ENCODE measurements at places on chromosomes 7 and 10. TPM values are rescaled to one million over a fixed set of nuclear protein-coding genes. Genes with fewer than 3 reads are reported as not detected.

DNA sequence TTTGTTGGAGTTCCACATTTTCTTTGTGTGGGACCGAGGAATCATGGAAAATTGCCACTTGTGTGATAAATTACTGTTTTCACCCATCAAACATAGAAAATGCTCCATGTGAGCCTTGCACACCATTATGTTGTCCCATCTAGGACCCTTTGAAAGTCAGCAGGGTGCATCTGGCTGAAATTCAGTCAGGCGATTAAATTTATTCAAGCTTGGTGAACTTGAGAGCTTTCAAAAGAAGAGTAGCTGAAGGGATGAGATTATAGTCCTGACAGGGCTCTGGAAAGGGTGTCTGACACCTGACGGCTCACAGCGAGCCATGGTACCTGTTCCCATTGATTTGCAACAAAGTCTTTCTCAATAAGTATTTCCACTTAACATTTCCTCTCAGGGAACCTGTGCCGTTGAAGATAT lies 399.7 kb upstream of the ETV1 start:
- DNase-seq = no peak

The NKX1-2 gene
- total RNA-seq = not detected

- peak; percentile 80 for DNase-seq
Measured at GRCh38 chr7:151592868-151593486, 73.3 kb upstream of the RHEB start.

- DNase-seq = no peak
Measured at GRCh38 chr7:98341106-98341505, 59.6 kb downstream of the BRI3 start.

The WNT8B gene
- not detected for total RNA-seq

The UCN3 gene
- total RNA-seq = not detected

DNA sequence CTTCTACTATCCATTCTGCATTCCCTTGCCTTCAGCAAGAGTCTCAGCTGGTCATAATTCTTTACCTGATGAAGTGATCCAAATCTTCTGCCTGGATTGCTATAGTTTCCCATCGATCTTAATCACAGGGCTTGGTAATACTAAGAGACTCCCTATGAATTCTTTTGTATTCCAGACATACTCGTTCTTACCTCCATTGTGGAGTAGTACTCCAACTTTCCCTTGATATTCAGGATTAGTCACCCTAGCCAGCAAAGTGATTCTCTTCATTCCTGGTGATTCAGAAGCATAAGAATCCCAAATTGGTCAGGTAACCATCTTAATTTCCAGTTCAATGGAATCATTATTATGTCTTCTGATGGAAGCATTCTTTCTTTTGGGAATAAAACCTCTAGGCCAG lies 96.7 kb downstream of the TWIST1 start:
- DNase-seq = no peak

The EGFR gene
- total RNA-seq = 52.7 TPM

The GNAT3 gene
- not detected for total RNA-seq

DNA sequence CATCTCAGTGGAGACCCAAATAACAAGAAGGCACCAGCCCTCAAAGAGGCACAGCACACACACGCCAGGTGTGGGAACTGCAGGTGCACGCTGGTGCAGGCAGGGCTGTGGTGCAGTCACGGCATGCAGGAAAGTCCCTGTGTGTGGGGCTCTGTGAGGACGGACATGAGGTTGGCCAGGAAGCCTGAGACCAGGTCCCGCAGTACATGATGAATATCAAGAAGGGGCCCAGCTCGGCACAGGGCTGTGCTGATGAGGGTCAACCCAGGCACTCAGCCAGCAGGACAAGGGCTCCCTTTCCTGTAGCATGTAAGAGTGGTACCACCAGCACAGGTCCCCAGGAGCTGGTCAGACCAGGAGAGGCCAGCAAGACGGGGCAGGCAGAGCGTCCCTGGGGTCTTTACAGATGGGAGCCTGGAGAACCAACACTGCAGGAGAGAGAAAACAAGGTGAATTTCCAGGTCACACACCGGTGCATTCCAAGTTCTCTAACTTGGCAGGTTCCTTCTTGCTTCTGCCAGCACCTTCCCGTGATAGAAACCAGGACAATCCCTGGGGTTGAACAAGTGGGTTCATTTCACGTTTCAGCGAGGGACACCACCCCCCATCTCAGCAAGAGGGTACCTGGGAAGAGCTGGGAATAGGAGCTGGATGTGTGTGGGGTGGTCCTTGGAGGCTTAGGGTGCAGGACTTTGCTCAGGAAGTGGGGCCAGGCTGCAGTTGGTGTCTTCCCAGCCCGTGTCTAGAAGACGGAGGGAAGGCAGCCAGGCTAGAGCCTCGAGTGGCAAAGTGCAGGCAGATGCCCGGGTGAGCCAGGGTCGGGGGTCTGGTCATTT lies 244.8 kb upstream of the TCERG1L start:
- DNase-seq = no peak

DNA sequence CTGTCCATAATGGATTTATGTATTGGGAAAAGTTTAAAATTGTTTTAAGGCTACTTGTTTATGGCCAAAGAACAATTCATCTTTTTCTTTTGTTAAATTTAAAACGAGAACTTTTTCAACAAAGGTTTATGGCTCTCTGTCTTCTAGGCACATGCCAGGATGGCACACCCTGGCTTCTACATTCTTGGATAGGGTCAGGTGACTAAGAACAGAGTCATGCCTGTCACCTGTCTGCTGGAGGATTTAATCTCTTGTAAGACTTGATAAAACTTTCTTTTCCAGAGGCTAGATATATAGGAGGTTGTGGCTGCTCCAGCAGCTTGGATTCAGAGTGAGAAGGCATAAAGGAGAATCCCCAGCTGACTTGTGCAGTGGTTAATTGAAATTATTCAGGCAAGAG lies 915.4 kb downstream of the GATA3 start:
- no peak for DNase-seq

- DNase-seq = no peak
Measured at GRCh38 chr10:128914681-128915080, 552.4 kb upstream of the MGMT start.

The SYT15B gene
- total RNA-seq = not detected

The CUZD1 gene
- not detected for total RNA-seq

The TDRD1 gene
- total RNA-seq = not detected

DNA sequence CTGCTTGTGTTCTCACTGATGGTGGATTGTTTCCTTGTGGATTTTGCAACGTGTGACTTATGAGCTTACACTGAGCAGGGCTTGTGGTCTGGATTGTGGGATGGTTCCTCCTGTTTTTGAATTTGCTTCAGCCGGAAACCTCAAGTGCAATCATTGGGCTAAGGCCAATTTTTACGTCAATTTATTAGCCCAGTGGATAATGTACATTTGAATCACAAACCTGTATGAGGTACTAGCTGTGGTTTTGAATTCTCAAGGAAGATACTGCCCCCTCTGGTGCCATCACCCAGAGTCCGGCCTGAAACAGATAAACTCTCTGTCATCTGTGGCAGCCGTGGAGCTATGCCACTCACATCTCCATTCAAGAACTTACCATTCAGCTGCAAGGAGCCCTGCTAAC lies 7.3 kb upstream of the ZNF777 start:
- DNase-seq = no peak

DNA sequence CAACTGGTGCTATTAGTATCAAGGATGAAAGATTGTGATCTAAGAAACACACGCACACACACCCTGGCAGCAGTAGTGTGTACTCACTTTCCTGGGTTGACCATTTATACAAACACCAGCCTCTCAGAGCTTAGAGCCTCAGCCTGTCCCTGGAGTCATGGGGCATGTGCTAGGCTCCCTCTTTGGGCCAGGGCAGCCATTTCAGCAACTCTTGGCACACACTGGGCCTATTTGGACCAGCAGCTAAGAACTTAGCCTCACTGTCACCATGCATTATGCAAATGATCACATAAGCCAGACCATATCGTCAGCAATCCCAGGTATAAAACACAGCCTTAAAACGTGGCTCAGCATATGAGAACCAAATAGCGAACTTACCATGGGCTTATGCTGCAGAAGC lies 51.3 kb downstream of the GLI3 start:
- DNase-seq = no peak

DNA sequence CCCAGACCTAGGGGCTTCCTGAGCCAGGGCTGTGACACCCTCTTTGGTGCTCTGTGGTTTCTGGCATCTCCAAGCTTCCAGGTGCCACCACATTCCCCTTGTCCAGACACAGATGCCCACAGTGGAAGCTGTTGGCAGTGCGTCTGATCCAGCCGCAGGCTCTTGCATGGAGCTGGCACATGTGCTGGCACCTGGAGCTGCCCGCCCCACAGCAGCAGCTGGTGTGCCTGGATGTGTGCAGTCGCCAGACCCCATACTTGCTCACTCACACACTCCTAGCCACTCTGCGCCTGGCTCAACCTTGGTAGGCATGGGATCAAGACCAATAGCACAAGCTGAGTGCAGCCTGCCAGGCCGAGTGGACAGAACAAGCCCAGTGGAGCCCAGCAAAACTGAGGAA lies 106.5 kb downstream of the LYZL1 start:
- no peak for DNase-seq

DNA sequence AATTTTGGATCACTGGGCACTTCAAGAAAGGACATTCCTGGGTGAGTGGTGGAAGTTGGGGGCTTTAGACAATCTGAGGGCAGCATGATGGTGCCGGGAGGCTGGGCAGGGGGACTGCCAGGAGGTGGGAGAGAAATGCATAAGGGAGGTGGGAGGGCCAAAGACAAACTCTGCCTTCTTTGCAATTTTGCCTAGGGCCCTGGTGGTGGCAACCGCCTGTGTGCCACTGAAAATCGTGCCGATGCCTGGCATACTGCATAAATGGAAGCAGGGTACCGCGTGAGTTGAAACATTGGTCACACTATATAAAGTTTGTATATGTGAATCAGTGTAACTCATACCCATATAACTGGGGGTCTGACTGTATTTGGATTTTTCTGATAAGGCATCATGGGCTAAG lies 3.3 kb downstream of the LUC7L2 start:
- no peak for DNase-seq

GRCh38 chr10:79145517-79146470 lies 77.0 kb downstream of the ZMIZ1 start:
- DNase-seq = no peak

GRCh38 chr10:79387974-79388850 lies 40.9 kb downstream of the PPIF start:
- no peak for DNase-seq

DNA sequence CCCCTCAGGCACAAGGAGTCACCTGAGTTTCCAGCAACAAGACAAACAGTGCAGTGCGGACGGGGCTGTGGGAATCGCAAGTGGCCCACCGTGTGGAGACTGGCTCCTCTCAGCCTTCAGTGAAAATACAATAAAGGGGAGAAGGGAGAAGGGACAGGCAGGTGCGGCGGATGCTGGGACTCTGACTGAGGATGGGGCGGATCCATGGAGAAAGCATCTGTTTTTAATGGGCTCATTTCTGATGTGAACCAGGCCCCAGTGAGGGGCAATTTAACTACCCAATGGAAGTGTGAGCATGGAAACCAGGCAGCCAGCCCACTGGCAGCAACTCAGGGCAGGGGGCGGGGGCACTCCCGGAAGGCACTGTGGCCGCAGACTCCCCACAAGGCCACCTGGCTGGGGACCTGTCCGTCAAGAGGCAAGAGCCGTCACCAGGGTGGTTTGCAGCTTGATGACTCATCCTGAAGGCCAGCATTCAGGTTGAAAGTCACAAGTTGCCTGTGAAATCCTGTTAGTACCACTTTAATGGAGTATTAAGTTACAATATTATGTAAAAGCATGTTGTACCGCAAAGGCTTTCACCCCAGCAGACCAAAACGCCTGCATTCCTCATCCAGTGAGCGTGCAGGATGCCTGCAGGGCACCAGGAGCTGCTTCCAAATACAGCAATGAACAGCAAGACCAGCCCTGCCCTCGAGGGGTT lies 476.4 kb downstream of the PTPRN2 start:
- DNase-seq = peak; percentile 8

- no peak for DNase-seq
Measured at GRCh38 chr7:31864646-31865045, 177.6 kb downstream of the PPP1R17 start.

- no peak for DNase-seq
Measured at GRCh38 chr10:53122281-53122680, 349.7 kb upstream of the MBL2 start.

DNA sequence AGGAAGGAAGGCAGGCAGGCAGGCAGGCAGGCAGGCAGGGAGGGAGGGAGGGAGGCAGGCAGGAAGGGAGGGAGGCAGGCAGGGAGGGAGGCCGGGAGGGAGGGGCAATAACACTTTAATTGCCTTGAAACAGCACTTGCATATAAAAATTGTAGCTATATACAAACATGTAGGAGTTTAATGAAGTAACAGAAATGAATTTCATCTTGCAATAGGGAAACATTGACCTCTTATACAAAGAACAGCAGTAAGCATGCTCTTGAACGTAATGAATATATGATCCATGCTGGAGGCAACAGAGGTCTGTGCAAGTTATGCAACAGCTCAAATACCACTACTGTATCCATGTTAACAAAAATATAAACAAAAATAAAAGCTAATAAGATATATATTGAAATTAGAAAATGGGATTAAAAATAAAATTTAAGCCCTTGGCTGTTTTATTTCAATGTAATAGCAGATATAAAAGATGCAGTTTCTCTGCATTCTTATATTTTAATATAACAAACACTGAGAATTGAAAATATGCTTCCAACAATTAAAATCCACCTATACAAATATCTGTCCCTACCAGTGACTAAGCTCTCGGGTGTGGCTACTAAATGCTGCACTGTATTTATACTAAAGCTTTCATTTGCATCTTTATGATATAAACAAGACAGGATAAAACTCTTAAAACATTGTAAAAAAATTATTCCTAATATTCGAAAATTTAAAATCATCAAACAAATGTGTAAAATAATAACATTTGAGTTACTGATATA lies 50.3 kb downstream of the CACNA2D1 start:
- DNase-seq = no peak

GRCh38 chr10:69703766-69704630 lies 74.0 kb downstream of the FAM241B start:
- no peak for DNase-seq

DNA sequence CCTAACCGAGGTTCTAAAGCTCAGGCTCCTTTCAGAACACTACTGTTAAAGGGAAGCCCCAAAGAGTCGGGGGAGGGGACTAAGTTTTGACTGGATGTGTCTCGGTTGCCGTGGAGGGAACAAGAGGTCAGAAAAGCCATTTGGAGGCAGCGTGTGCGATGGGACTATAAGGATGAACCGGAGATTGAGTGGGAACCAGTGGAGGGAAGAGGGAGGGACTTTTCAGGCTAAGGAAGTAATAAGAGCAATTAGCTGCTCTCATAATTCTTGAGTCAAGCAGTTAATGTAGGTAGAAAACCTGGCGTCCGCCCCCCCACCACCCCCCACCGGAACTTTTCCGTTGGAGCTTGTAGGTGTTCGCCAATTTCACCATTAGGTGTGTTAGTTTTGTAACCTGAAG lies 491 bp upstream of the AKAP9 start:
- no peak for DNase-seq

- DNase-seq = no peak
Measured at GRCh38 chr7:91636728-91637127, 243.8 kb downstream of the MTERF1 start.

- no peak for DNase-seq
Measured at GRCh38 chr7:139183878-139184338, 47.1 kb upstream of the UBN2 start.

The NEUROD6 gene
- not detected for total RNA-seq

GRCh38 chr7:147547252-147547897 lies 1043.2 kb upstream of the C7orf33 start:
- peak; percentile 10 for DNase-seq

The EGR2 gene
- total RNA-seq = 0.03 TPM

GRCh38 chr7:36262309-36263094 lies 109.4 kb downstream of the EEPD1 start:
- DNase-seq = no peak

GRCh38 chr10:78717200-78717599 lies 351.6 kb upstream of the ZMIZ1 start:
- DNase-seq = no peak

The C10orf105 gene
- not detected for total RNA-seq

- DNase-seq = no peak
Measured at GRCh38 chr7:117333168-117333567, 10.3 kb upstream of the WNT2 start.

Measured in Caki2 (cell line).